SJCRH30 (cell line): ENCODE measurements at places on chromosomes 5 and 9. TPM values are rescaled to one million over a fixed set of nuclear protein-coding genes. Genes with fewer than 3 reads are reported as not detected.
A peak's percentile ranks its signal among the peaks of the same experiment; 100 is the strongest.

Gene NIPSNAP3A
- 25.3 and 27.8 TPM in 2 replicates for total RNA-seq

Gene PCDHB9
- 4.9 and 5.1 TPM in 2 replicates for total RNA-seq

Gene SLC35A4
- 61.2 and 62.3 TPM in 2 replicates for total RNA-seq

Gene INSL6
- total RNA-seq, result not detected in 2 replicates

Gene SLCO4C1
- total RNA-seq, result not detected in 2 replicates

DNA sequence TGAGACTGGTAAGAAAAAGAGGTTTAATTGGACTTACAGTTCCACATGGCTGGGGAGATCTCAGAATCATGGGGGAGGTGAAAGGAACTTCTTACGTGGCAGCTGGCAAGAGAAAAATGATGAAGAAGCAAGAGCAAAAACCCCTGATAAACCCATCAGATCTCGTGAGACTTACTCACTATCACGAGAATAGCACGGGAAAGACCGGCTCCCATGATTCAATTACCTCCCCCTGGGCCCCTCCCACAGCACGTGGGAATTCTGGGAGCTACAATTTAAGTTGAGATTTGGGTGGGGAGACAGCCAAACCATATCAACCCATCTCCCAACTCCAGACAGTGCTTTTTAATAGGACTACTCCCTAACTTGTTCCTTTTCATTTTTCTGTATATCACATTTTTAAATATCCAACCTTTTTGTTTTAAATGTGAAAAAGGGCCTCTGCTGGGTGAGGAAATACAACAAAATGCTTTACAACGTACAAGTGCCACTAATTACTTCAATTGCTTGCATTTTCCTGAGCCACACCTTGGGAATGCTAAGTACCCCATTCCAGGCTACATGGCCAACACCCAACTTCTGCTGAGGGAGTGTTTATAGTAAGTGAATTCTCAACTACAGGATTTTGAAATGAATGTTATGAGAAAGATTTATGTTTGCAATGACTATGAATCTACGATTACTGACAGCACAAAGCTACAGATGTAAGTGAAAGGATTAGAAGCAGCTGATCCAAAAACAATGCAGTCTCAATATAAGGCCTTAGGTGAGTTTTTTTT, 294.1 kb upstream of the CD180 start:
- DNase-seq, result no peak
- no peaks in the 10 kb centered on the region for H3K27me3 ChIP-seq
- no peak overlapping the region for H3K27ac ChIP-seq
- no peaks in the 10 kb centered on the region for H3K36me3 ChIP-seq
- H3K4me3 ChIP-seq, result no peak overlapping the region

Gene BSPRY
- total RNA-seq, result 0.10 and 0.15 TPM in 2 replicates

Gene RNF208
- total RNA-seq, result 0.23 and 0.43 TPM in 2 replicates

DNA sequence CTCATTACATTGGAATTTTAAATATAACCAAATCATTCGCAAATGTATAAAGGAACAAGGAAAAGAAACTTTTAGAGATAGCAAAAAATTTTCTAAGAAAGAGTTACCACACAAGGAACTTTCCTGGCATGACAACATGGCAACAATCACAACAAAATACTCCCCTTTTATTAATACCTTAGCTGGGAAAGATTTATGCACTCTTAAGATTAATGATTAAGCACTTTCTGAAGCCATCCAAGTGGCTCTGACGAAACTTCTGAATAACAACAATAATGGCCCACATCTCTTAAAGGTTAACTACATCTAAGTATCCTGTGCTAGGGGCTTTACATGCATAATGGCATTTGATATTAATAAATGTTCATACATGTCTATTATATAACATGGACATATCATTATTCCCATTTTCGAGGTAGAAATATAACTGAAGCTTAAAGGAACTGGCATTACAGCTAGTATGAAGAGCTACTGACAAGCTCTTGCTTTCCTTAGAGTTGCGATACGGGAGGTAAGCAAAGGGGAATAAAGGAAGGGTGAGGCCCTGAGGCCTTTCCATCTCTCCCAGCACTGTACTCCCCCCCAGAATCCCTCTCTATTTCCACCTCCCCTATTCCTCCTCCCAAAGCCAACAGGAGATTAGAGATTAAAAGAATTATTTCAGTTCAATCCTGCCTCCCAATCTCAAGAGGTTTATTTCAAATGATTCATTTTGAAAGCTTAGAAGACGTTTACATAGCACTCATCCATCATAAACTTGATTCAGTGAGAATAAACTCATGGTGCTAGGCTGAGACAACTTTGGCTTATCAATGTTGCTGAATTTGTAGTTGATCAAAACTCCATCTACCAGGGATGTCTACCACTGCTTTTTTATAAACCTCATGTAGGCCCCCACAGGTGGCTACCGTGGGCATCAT, 9.6 kb downstream of the MTMR12 start:
- no peaks in the 10 kb centered on the region for H3K36me3 ChIP-seq
- no peak for DNase-seq
- H3K4me1 ChIP-seq, result no peaks in the 10 kb centered on the region
- no peaks in the 10 kb centered on the region for H3K27me3 ChIP-seq

- H3K27me3 ChIP-seq, result no peaks in the 10 kb centered on the region
- 0 out of 2 replicates have a peak, but pooled peaks cover 6% of the 10 kb centered on the region for H3K4me1 ChIP-seq
- DNase-seq, result no peak
- H3K27ac ChIP-seq, result no peak overlapping the region
Measured at GRCh38 chr5:93748875-93749397, 7.5 kb upstream of the POU5F2 start.

DNA sequence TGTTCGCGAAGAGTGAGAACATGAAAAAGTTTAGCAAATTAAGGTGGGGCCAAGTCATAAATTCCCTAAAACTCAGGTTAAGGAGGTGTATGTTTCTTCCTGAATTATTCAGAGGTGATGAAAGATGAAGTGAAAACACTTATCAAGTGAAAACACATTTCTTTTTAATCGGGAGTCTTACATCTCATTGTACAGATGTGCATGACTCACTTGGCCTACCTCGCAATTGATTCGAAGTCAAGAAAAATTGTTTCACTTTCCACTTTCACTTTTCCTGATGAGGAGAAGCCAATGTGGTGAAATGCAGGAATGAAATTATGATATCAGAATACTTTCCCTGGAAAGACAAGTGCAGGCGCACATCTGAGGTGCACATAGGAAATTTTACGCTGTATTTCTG, 78.7 kb downstream of the SLC25A46 start:
- DNase-seq, result no peak
- H3K36me3 ChIP-seq, result no peaks in the 10 kb centered on the region
- H3K4me1 ChIP-seq, result no peaks in the 10 kb centered on the region
- no peak overlapping the region for H3K4me3 ChIP-seq
- H3K27ac ChIP-seq, result no peak overlapping the region

DNA sequence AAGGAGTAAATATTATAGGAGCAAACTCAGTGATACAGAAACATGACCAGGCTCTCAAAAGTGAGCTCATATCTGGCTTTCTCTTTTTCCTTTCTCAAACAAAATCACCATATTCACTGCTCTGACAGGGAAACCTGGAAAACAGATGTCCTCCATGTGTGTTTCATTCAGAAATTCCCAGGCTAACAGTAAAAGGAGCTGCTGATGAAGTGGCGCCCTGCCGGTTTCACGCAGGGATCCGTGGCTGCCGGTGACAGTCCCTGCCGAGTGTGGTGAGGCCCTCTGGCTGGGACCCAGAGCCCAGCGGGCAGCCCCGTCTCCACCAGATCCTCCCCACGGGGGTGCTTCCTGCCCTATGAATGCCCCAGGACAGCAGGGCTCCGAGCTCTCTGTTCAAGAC, 208.1 kb downstream of the GNA14 start:
- no peak overlapping the region for H3K27ac ChIP-seq
- H3K4me3 ChIP-seq, result peak overlapping the region; percentile 38
- H3K27me3 ChIP-seq, result no peaks in the 10 kb centered on the region; the same call in 1 of the 2 replicates
- H3K4me1 ChIP-seq, result no peaks in the 10 kb centered on the region
- peak; percentile 45 for DNase-seq

GRCh38 chr5:4017076-4017803, 421.6 kb downstream of the IRX1 start:
- no peak overlapping the region for H3K27ac ChIP-seq
- no peaks in the 10 kb centered on the region for H3K36me3 ChIP-seq
- H3K4me1 ChIP-seq, result no peaks in the 10 kb centered on the region
- no peak overlapping the region for H3K4me3 ChIP-seq
- DNase-seq, result no peak
- H3K27me3 ChIP-seq, result no peaks in the 10 kb centered on the region

DNA sequence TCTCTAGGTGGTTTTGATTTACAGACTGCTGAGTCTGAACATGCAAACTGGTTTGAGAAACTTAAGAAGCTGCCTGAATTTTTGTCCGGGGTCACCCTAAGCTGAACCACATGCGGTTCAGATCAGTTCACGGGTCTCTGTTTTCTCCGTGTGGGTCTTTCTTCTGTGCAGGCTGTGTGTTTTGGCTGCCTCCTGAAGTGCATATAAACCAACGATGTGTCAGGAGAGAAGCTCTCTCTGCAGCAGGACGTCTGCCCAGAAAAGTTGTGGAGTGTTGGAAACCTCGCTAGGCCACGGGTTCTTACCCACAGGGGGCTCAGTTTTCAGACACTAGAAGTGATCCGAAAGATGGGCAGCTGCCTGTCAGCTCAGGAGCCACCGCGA, 364.2 kb downstream of the IRX2 start:
- DNase-seq, result no peak
- H3K27me3 ChIP-seq, result no peaks in the 10 kb centered on the region

Gene RAB3C
- not detected in 2 replicates for total RNA-seq

Gene HSD17B4
- total RNA-seq, result 140 and 141 TPM in 2 replicates

GRCh38 chr9:114856942-114857315, 51.1 kb upstream of the TNFSF15 start:
- H3K4me3 ChIP-seq, result no peak overlapping the region
- 0 out of 2 replicates have a peak, but pooled peaks cover 5% of the 10 kb centered on the region for H3K27me3 ChIP-seq
- DNase-seq, result no peak
- H3K36me3 ChIP-seq, result no peaks in the 10 kb centered on the region
- H3K4me1 ChIP-seq, result no peaks in the 10 kb centered on the region

Gene CDH9
- total RNA-seq, result 0.10 TPM in 1 of 2 replicates, not detected in the other

DNA sequence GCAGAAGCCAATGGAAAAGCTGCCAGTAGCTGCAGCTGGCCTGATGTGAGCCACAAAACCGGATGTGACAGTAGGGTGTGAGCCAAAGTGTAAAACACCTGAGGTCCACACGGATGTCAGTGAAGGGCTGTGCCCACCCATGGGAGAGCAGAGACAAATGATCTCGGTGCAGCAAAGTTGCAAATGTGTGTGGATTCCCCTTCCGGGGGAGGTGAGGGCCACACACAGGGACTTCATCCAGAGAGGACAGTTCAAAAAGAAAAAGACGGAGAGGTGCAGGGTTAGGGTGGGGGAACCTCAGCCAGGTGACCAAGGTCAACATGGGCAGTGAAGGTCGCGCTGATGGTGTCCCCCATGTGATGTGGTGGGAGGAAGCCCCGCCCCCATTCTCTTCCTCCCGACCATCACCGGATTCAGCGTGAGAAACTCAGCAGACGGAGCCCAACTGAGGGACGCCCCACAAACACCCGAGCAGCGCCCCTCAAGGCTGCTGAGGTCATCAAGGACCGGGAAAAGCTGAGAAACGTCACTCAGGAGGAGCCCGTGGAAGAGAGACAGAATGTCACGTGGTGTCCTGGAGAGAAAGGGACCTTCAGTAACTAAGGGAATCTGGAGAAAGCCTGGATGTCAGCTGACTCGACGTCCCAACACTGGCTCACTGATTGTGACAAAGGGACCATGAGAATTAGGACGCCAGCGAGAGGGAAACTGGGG, 11.4 kb upstream of the PTGDS start:
- peaks cover 3% of the 10 kb centered on the region; the same call in 1 of the 2 replicates for H3K4me1 ChIP-seq
- no peak for DNase-seq
- no peak overlapping the region for H3K27ac ChIP-seq
- H3K36me3 ChIP-seq, result no peaks in the 10 kb centered on the region
- H3K4me3 ChIP-seq, result no peak overlapping the region

DNA sequence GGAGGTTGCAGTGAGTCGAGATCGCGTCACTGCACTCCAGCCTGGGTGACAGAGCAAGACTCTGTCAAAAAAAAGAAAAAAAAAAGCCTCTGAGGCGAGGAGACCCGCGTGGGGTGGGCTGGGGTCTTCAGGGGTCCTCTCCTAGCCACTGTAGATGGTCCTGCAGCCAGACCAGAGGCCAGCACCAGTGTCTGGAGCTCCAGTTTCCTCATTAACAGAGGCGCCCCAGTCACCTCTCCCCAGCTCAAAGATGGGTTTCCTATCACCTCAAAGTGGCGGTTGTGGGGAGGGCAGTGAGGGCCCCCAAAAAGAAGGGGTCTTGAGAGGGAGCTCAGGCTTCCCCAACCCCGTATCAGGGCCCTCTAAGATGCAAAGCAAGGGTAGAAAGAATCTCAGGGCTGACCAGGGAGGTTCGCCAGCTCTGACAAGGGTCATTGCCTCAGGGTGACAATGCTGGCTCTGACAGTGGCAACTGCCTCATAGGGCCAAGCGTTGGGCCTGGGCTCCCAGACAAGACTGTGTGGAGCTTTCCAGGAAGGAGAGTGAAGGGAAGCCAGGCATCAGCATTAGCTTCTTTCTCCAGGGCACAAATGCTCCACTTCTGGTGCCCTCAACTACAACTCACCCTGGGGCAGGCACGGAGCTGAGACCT, 15.0 kb downstream of the STK10 start:
- no peaks in the 10 kb centered on the region for H3K36me3 ChIP-seq
- H3K4me1 ChIP-seq, result peaks cover 7% of the 10 kb centered on the region
- no peak overlapping the region for H3K27ac ChIP-seq
- DNase-seq, result no peak

Gene FRMD3
- total RNA-seq, result 17.4 and 17.6 TPM in 2 replicates

- no peak overlapping the region for H3K4me3 ChIP-seq
- peaks cover 16% of the 10 kb centered on the region; the same call in 1 of the 2 replicates for H3K36me3 ChIP-seq
- no peak overlapping the region for H3K27ac ChIP-seq
Measured at GRCh38 chr9:23636199-23636598, 189.8 kb downstream of the ELAVL2 start.

GRCh38 chr9:102796244-102796643, 198.9 kb upstream of the CYLC2 start:
- no peaks in the 10 kb centered on the region for H3K36me3 ChIP-seq
- H3K4me1 ChIP-seq, result no peaks in the 10 kb centered on the region
- no peak overlapping the region for H3K4me3 ChIP-seq
- no peak overlapping the region for H3K27ac ChIP-seq
- H3K27me3 ChIP-seq, result no peaks in the 10 kb centered on the region

GRCh38 chr9:129436751-129437625, 183.9 kb downstream of the C9orf50 start:
- no peak overlapping the region for H3K4me3 ChIP-seq
- no peaks in the 10 kb centered on the region for H3K4me1 ChIP-seq
- no peak overlapping the region for H3K27ac ChIP-seq

GRCh38 chr9:110188991-110189390, 19.0 kb downstream of the C9orf152 start:
- H3K36me3 ChIP-seq, result no peaks in the 10 kb centered on the region
- DNase-seq, result no peak
- H3K4me1 ChIP-seq, result no peaks in the 10 kb centered on the region

GRCh38 chr9:128151309-128152132, 2.3 kb downstream of the LCN2 start:
- no peaks in the 10 kb centered on the region; the same call in 1 of the 2 replicates for H3K4me1 ChIP-seq
- H3K4me3 ChIP-seq, result no peak overlapping the region
- no peaks in the 10 kb centered on the region for H3K36me3 ChIP-seq

GRCh38 chr9:27451207-27451797, 72.8 kb upstream of the IFNK start:
- H3K4me3 ChIP-seq, result no peak overlapping the region
- H3K4me1 ChIP-seq, result no peaks in the 10 kb centered on the region
- no peaks in the 10 kb centered on the region for H3K36me3 ChIP-seq
- H3K27me3 ChIP-seq, result no peaks in the 10 kb centered on the region
- no peak for DNase-seq
